ENCODE measurements at places on chromosomes 1 and 21.
A peak's percentile ranks its signal among the peaks of the same experiment; 100 is the strongest.

GRCh38 chr1:94803106-94803505 is 17.1 kb upstream of the SLC44A3 start:
- DNase-seq = no peak

DNA sequence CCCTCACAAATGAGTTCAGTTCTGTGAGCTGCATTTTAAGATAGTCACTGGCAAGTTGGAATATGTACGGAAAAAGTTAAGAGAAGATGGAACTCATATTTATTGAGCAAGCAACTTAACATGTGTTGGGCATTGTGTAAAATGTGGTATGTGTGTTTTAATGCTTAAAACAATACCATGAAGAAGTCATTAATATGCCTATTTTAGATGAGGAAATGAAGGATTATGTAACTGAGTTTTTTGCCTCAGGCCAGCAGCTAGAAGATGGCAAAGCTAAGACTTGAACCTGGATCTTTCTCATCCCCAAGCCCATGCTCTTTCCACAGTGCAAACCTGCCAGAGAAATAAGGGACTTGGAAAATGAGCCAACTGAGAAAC is 48.9 kb downstream of the SPATA46 start:
- no peak for DNase-seq

GRCh38 chr1:205950826-205951549 is 7.7 kb upstream of the SLC26A9 start:
- DNase-seq = no peak

DNA sequence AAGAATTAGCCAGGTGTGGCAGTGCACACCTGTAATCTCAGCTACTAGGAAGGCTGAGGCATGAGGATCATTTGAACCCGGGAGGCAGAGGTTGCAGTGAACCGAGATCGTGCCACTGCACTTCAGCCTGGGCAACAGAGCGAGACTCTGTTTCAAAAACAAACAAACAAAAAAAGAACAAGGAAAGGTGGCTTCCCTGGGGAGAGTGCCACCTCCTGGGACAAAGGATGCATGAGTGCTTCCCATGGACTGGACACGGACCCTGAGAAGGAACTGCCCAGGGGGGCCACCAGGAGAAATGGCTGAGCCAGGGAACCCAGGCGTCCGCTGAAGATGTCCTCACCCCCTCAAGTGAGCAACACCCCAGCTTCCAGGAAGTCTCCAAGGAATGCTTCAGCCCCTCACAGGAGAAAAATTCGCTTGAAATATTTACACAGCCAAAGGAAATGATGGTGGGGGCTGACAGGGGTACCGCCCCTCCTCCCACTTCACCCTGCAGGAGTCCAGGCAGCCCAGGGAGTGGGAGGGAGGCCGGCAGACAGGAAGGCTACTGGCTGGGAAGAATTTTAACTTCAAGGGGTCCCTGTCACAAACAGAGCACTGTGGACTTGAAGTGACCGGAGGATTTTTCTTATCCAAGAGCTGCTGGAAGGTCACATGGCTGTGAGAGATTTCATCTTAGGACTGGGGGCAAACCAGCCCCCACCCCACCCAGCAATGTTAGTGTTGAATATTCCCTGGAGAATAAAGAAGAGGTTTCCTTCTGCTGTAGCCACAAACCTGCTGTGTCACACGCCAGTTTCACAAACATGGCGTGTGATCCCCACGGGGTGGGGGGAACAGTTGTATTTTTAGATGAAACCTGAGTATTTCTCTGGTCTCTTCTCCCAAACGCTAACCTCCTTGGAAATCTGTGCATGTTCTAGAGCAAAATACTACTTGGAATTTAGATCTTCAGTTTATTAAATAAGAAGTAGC is 90.8 kb upstream of the SLC25A33 start:
- no peak for DNase-seq

DNA sequence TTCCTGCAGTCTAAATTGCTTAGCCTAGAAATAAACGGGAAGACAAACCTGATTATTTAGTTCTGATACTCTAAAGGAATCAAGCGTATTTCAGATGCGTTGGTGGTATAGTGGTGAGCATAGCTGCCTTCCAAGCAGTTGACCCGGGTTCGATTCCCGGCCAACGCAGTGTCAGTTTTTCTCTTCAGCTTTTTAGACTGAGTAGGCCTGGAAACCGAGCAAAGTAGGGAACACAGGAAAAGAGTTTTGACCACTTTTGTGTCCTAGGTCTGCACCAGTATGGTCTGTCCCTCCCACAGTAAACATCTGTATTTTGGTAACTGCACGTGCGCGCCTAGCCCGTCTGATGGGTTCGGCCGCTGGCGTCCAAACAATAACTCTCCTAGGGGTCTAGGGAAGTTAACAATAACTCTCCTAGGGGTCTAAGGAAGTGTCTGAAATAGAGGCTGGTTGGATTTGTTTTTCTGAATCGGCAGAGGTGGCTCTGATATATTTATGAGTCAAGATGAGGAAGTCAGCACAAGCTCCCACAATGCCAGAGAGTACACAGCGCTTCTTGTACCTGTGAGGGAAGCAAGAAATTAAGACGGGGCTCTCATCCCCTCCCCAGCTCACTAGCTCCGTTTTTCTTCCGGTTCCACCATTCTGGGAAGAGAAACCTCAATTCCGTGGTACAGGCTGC is 15.6 kb upstream of the HJV start:
- peak; percentile 93 for DNase-seq

GRCh38 chr1:240935920-240936319 is 324.0 kb upstream of the GREM2 start:
- DNase-seq = no peak

DNA sequence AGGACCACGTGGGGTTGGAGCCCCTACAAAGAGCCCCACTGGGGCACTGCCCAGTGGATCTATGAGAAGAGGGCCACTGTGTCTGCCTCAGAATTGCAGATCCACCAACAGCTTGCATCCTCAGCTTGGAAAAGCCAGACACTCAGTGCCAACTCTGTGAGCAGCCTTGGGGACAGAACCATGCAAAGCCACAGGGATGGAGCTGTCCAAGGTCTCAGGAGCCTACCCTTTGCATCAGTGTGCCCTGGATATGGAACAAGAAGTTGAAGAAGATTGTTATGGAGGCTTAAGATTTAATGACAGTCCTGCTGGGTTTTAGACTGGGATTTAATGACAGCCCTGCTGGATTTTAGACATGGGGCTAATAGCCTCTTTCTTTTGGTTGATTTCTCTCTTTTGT is 1670.9 kb downstream of the PLA2G4A start:
- DNase-seq = no peak

DNA sequence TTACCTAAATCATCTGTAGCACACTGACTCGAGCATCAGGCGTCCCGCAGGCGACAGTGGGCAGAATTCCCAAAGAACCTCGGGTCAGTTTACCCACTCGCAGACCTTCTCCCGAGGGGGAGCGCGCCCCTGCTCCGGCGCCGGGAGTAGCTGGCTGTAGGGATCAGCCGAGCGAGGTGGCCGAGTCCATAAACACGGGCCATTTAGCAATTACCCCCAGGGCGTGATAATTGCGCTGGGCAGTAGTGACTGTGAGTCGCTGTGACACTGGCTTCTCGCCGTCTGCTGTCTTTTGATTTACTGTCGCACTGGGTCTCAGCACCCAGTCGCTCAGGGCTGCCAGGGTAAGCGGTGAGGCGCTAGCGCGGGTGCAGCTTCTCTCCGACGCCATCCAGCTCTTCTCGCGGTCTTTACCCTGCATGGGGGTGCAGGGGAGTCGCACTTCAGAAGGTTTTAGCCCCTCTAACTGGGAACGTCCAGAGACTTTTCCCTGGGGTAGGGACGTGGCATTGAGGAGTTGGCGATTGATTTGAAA is 16.2 kb downstream of the HLX start:
- no peak for DNase-seq

DNA sequence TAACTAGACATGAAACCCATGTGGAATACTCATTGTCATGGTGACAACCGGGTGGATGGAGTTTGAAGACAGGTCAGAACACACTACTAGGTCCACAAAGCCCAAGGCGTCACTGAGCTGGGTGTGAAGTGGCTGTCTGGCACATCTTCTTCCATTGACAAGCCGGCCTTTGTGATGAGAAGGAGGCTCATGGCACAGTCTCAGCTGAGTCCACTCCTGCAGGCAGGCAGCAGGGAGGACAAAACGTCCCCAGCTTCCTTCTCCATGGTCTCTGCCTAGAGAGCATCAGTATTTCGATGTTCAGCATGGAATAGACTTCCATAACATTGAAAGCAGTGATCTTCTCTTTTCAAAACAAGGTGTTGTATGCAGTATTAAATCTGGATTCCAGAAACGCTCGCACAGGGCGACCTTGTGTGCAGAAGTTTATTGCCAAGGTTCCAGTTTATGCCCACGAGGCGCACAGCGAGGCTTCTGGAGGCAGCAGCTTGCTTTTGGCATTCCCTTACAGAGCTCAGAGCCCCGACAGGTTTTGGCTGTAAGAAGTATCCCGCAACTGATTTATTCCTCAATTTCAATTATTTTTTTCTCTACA is 104.2 kb downstream of the SIM2 start:
- no peak for DNase-seq

DNA sequence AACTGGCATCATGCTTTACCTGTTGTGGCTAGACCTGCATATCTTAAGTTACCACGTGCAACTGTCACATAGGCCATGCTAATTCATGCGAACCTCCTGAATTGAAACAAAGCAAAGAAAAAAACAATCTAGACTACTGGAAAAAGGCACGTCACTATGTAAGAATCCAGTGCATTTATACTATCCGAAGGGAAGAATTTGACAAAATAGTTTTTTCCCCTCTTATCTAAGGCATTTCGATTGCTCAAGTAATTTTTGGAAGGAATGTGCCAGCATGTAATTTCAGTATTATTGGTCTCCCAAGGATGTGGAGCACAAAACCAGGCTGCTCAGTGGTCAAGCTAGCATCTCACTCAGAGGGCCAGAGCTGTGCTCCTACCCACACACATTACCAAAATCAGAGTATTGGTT is 31.5 kb upstream of the C1orf198 start:
- DNase-seq = no peak

DNA sequence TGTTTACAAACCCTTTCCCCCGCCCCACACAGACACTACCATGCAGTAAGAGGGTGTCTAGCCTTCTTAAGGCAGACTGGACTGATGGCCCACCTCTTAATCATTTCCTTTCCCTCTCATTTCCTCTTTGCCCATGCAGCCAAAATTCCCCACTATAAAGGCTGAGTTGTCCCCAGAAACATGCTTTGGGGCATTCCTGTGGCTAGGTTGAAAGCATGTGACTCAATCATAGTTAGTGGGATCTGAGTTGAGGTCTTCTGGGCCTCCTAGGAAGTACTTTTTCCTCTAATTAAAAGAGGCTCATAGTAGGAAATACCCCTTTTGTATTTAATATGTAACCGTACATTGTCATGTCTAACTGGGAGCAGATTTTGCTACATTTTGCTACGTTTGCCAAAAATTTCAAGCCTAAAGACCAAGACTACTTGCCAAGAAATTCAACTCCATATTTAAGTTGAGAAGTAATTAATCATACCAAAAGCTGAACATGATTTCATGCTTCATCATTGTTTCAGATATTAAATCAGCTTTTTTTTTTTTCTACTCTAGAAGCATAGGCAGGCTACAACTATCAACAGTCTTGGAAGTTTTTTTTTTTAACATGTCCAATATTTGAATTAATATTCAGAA is 174.7 kb downstream of the ADGRL4 start:
- no peak for DNase-seq

DNA sequence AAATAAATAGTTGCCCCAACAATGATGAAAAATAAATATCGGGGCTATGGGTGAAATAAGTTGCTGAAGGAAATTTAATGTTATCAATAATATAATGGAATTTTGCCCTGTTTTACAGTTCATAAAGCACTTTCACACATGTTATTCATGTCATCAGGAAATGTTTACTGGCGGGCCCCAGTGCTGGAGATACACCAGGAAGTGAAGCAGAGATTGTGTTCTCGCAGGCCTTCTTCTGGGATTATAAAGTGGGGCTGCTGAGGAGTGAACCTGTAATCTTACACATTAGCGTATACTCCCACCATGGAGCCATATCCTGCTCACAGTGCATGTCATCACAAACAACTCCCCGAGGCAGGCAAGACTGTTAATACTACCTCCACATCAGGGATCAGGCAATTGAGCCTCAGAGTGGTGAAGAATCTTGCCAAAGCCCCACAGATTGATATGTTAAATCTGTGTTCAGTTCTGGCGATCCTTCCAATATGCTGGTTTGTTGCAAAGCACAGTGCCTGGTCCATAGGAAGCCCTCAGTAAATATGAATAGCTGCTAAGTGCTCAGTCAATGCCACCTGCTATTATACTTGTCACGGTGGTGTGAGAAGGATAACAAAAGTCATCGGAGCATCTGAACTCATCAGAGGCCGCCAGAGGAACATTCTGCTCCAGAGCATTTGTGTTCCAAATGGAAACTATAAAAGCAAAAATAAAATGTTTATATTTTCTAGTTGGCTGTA is 104.4 kb upstream of the UBE2U start:
- no peak for DNase-seq

DNA sequence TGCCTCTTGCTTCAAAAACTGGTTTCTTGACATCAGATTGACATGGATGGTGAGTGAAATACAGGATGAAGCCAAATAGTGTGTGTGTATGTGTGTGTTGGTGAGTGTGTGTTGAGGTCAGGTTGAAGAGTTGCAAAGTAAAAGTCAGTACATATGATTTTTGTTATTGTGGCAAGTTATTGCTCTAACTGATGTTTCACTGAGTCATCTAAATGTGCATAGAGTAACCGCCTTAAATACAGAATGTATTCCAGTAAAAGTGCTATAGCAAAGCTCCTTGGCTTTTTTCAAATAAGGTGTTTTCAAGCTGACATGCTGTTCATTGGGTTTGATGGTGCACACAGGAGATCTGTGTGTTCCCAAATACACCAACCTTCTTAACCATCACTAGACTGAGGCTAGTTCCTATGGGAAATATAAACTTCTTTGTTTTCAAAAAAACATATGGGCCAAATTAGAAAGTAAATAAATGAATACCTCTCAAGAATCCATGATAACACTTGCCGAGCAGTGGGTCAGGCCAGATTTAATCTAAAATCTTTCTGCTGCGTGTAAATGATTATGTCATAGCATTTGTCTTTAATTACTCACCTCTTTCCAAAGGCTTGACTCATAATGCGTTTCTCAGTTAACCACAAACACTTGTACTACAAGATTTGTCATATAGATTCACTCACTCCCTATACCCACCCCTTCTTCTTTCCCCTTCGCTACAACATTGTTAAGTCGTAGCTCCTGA is 151.1 kb downstream of the LYPLAL1 start:
- no peak for DNase-seq

GRCh38 chr1:205472737-205473441 is 17.0 kb upstream of the BLACAT1 start:
- DNase-seq = no peak

GRCh38 chr1:46556822-46557221 is 5.4 kb upstream of the KNCN start:
- DNase-seq = no peak

GRCh38 chr1:26278303-26278702 is 1.6 kb upstream of the SH3BGRL3 start:
- peak; percentile 93 for DNase-seq

DNA sequence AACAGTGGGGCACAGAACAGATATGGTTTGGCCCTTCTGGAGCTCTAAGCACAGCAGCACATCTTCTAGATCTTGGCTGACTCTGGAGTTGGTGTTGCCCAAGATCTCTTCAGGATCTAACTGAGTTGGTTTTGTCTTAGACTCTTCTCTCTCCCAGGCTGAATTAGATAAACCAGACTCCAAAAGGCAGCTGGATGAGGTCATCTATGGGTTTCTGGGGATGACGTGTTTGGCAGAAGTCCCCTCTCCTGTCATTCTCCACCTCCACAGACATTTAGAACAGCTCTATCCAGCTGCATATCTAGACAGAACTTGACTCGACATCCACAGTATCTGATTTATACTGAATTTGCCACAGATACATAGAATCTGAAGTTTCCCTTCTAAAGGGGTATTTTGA is 75.3 kb downstream of the ST6GALNAC5 start:
- no peak for DNase-seq

GRCh38 chr1:68585351-68585750 is 88.5 kb upstream of the DEPDC1 start:
- DNase-seq = no peak

Measured in ascending aorta (tissue), 2 donors.